ENCODE measurements at places on chromosomes 16 and 17.

DNA sequence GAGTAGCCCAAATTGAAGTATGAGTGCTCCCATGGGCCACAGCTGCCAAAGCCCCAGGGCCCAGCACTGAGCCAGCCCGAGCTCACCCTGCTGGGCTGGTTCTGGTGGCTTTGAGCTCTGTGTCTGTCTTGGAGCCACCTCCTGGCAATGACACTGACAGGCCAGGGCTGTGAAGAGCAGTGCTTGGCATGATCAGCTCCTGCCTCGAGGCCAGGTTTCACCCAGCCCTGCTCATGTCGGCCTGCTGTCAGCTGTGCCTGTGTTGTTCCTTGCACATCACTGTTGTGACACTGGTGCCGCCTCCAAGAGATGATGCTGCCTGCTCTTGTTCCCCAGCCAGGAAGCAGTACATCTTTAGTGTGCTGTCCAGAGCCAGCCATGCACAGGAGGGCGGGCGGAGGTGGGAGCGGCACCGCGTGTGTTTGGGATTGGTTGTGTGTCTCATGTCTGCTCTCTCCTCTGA, 26.0 kb downstream of the PLD6 start:
- DNase-seq = no peak

GRCh38 chr17:3935140-3935542, 18.9 kb upstream of the P2RX1 start:
- DNase-seq = peak; percentile 37

GRCh38 chr17:64968652-64969501, 49.6 kb upstream of the LRRC37A3 start:
- no peak for DNase-seq

- no peak for DNase-seq
Measured at GRCh38 chr16:46747777-46748651, at the start of gene MYLK3. Gene MYLK3 (minus strand): TSS chr16:46748344. CDS start chr16:46748193, 151 bp downstream.

- DNase-seq = no peak
Measured at GRCh38 chr17:64471440-64471839, 22.5 kb downstream of the MILR1 start.

DNA sequence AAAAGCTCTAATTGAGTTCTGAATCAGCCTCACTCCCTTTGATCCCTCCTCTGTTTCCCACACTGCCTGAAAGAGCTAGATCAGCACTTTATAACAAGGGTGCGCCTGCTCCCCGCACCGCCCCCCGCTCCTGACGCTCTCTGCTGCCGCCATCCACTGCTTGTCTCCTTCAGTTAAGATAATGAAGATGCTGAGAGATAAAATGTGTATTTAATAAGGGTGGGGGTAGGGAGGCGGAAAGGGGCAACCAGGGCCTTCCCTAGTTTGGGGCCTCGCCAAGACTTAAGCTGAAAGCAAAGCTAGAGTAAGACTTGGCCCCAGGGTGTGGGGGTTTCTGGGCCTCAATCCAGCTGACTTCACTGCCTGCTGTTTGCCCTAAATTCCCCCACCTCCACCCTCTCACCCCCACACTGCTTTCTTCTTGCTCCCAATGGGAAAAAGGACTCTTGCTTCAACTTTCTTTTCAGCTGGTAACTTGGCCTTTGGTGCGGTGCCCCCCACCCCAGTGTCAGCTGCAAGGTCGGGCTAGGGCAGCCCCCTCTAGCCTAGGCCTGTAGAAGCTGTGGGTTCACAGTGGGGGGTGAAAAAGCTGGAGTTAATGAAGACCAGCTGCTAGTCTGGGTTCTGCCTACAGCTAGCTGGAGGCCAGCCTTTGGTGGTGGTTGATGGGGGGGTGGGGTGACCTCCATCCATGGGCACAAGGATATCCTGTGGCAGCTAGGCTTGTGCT, 1.8 kb upstream of the RARA start:
- DNase-seq = peak; percentile 80

DNA sequence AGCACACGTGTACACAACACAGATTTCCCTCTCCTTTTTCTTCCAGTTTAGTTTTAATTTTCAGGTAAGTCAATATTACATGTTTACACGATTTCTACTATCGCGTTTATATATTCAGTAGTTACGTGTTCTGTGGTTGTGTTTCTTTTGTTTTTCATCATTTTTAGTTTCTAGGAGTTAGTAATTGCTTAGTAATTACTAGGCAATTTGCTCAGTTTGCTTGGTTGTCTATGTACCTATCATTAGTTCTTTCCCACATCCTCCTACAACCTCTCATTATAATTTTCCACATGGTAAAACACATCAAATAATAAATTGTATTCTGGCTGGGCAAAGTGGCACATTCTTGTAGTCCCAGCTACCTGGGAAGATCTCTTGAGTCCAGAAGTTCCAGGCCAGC, 24.6 kb upstream of the GUCY2D start:
- DNase-seq = no peak

DNA sequence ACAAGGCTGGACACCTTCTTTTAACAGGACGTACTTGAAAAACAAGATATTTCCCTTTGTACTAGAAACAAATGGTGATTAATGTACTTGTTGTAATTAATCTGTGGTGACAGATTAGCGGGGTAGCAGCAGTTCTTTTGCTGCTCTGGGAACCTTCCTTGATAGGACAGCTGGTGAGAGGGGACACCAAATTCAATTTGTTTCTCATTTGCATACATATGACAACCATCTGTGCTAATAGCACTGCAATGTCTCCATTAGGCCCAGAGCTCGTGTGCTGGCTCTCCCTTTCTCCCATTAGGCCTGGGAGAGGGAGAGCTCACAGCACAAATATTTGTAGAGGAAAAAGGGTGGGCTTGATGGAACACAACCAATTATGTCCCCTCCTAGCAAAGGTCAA, 221.0 kb upstream of the HS3ST3A1 start:
- DNase-seq = no peak

DNA sequence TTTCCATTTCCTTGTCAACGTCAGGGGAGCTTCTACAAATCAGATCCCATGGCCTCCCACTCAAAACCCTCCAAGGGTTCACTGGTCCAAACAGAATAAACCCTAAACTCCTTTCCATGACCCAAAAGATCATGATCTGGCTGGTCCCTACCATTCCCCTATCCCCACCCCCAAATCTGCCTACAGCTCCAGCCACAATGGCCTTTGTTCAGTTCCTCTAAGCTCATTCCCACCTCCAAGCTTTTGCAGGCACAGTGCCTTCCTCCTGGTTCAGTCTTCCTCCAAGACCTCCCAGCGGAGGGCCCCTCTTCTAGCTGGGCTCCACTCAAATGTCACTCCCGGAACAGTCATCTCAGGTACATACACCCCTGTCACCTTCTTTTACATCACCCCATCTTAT, 2.0 kb downstream of the GPRC5B start:
- no peak for DNase-seq

- no peak for DNase-seq
Measured at GRCh38 chr17:48718761-48719641, 3.3 kb downstream of the PRAC1 start.

- peak; percentile 38 for DNase-seq
Measured at GRCh38 chr17:15119968-15120367, 145.2 kb downstream of the PMP22 start.

DNA sequence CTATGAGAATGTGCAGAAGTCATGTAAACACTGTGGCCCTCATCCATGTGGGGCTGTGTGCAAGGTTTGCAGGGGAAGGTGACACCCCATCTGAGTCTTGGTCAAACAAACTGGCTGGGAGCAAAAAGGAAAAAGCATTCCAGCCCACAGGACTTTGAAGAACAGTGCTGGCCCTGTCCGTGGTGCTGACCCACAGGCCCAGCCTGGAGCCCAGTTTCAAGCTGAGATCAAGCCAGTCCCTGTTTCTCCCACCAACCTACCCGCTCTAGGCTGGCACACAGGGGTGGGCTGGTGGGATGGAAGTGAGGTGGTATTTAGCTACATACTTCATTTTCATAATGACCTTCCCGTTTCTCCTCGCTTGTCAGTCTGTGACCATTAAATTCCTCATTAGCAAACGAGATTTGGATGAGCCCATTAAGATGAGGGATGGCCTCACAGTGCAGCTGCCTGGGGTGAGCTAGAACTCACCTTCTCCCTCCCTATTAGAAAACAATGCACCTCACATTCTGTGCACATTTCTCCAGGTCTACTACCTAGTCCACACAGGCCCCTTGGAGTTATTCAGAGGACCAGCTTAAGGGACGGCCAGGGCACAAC, 12.6 kb upstream of the RPL38 start:
- peak; percentile 29 for DNase-seq

GRCh38 chr17:6927290-6928126, 68.3 kb upstream of the ALOX12 start:
- DNase-seq = peak; percentile 85

DNA sequence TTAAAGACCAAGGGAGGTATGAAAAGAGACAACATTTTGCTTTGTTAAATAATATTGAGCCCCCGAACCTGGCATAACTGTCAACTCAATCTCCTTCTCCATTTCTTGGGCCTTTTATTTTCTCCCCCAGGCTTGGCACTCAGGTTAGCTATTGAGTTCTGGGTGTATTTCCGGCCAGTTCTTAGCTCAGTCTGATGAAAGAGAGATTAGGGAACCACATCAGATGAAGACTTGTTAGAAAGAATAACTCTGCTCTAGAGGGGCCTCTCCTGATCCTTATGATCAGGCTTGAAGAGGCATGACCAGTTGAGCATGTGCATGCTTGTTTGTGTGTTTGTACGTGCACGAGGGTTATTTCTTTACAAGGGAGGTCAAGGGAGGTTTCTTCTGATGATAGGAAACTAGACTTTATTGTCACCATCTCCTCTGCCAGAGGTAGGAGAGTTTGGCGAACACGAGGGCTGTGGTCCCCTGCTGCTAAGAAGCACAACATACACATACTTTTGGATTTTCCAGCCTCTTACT, 29.2 kb upstream of the HS3ST2 start:
- DNase-seq = no peak

- DNase-seq = no peak
Measured at GRCh38 chr17:78129351-78130089, 965 bp upstream of the TMC6 start.

GRCh38 chr16:63038397-63039106, 1002.3 kb upstream of the CDH8 start:
- no peak for DNase-seq

GRCh38 chr17:81030741-81031565, 4.0 kb upstream of the BAIAP2 start:
- no peak for DNase-seq

GRCh38 chr16:85990861-85991301, 91.9 kb downstream of the IRF8 start:
- no peak for DNase-seq

DNA sequence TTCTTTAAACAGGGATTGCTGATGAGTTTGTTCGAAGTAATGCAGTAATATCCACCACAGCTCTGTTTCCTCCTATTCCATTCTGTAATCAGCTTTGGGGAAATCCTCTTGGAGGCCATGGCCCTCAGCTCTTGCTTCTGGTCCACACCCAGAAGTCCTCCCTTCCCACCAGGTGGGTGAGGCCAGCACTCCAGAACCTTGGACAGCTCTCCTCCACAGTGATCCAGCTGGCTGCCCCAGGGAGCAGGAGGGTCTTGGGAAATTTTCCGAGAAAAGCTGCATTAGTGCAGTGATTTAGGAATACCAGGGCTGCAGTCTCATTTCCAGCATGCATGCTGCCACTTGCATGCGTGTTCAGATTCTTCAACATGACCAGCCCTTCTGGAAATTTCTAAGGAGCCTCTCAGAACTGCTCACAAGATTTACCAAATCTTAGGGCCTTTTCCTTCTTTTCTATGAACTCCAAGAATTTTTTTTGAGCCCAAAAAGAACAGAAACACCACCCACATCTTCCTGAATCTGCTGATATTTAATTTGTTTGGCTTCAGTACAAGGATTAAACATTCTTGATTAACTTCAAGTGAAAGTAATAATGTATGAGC, 4.2 kb downstream of the SMPD3 start:
- peak; percentile 33 for DNase-seq

DNA sequence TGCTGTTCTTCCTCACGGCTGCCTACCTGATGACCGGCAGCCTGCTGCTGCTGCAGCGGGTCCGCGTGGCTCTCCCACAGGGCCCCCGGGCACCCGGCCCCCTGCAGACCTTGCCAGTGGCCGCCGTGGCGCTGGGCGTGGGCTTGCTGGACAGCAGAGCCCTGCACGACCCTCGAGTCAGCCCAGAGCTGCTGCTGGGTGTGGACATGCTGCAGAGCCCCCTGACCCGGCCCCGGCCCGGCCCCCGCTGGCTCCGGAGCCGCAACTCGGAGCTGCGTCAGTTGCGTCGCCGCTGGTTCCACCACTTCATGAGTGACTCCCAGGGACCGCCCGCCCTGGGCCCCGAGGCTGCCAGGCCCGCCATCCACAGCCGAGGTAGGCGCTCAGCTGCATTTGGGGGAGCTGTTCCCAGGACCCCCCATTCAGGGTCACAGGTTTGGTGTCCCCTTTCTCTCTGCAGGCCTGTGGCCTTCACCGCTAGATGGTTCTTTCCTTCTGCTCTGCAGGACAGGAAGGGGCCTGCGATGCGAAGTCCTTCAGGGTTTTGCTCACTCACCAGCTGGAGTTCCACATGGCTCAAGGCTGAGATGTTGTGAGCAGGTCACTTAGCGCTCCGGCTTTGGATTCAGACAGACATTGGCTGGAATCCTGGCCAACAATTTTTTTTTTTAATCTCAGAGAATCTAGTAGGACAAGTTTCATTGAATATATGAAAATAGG, 10.7 kb downstream of the WSCD1 start:
- DNase-seq = no peak

DNA sequence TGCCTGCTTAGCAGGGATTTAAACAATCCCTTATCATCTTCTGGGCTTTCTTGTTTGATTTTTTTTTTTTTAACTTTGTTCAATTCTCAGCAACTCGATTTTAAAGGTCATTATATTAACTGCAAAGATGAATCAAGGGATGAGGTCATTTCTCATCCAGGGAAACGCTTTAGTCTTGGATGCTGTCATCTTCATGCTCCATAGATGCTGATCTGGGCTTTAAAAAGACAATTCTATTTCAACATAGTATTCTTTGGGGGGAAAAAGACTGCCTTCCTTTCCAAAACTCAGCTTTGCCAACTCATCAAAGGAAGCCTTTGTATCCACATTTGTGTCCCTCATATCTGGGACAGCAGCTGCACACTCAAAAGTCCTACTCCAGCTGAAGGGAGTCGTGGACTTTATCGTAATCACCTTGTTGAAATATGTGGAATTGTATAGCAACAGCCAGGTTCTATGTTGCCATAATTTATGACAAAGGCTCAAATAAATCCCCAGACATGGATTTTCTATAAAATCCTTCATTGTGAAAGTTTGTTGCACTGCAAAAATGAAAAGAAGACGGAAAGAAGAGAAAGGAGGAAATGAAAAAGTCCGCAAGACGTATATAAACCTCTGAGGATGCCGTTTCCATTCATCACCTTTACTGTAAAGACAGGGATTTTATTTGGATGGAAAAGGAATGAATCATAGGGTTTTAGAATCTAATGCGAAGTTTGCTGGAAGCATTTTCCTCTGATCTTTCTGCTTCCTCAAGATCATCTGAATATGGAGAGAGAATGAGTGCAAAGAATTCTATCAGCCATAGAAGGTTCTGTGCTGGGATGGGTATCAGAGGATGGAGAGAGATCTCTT, 48.6 kb upstream of the XYLT1 start:
- DNase-seq = peak; percentile 83

DNA sequence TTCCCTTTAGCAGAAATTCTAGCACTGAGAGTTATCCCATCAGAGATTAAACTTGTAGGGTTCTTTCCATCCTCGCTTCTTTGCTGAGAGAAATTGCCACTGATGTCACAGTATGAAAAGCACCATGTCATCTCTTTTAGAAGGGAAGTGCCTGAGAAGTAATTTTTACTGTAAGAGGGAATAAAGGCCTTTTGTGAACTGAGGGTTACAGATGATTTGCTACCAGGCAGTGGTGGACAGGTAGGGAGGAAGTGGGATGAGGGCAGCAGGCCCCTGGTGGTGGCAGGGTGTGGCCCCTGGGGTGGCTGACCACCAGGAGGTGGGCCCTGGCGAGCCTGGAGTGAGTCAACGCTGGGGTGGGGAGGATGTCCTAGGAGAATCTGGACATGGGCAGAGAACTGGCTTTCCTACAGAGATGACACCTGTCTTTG, 6.4 kb upstream of the MILR1 start:
- DNase-seq = no peak
